Memory B cell (primary cell): ENCODE measurements at places on chromosomes 2 and 18.

DNA sequence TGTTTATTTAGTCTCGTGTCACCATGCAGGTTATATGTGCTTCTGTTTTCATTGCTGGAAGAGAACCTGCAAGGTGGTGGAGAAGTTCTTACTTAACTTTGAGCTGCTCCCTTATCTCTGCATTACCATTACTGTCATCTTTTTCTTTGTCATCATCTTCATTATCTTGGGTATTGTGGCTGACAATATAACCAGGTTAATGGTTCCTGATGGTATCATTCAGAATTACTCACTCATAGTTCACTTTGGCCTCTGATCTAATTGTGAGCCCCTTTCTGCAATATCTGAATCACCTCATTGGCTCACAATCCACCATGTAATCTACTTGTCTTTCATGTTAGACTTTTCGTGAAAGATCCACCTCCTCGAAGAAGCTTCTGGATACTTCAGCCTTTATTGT is 5.0 kb downstream of the CD28 start:
- H3K36me3 ChIP-seq = no peaks in the 10 kb centered on the region
- DNase-seq = no peak
- H3K4me3 ChIP-seq = no peak overlapping the region
- H3K27me3 ChIP-seq = peaks cover 17% of the 10 kb centered on the region

- no peak overlapping the region for H3K4me3 ChIP-seq
- H3K4me1 ChIP-seq = peaks cover 8% of the 10 kb centered on the region
- DNase-seq = no peak
- no peaks in the 10 kb centered on the region for H3K27me3 ChIP-seq
- H3K36me3 ChIP-seq = peaks cover 59% of the 10 kb centered on the region
These were observed 18.6 kb downstream of the HIBCH start for GRCh38 chr2:190301032-190301431.

DNA sequence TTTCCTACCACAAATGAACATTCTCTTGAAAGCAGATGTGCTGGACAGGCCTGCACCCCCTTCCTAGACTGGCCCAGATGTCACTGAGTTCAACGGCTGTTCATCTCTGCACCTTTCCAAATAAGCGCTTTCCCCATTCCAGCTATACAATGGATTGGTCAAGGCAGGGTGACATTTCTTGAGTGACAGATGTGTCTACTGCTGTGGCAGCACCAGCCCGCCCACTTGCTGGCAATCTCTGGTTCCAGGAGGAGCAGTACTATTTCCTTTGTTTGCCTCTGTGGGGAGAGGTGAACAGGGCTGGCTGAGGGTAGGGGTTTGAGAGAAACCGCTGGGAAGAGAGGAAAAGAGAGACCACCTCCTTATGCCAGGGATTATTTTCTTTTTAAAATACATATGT is 269.5 kb upstream of the POU3F3 start:
- no peak for DNase-seq
- H3K27ac ChIP-seq = no peak overlapping the region
- H3K27me3 ChIP-seq = peaks cover 1% of the 10 kb centered on the region
- no peaks in the 10 kb centered on the region for H3K36me3 ChIP-seq

GRCh38 chr18:38221476-38222100 is 656.0 kb upstream of the CELF4 start:
- no peak for DNase-seq
- no peak overlapping the region for H3K4me3 ChIP-seq

DNA sequence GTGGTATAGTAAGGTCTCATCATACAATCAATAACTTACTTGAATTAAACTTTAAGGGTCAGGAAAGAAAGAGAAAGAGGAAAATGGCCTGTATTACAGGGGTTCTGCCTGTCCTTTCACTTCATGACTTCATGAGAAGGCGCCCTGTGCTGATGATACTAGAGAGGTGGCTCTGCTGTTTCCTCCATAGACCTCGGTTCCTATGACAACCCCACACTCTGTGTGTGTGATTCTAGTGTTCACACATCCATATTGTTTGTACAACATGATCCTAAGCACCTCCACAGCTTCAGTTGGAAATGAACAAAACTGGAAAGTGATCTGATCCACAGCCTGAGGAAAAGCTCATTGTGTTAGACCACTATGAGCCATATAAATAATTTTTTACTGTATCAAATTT is 7.0 kb upstream of the REEP1 start:
- peaks cover 9% of the 10 kb centered on the region for H3K36me3 ChIP-seq
- DNase-seq = no peak
- peaks cover 19% of the 10 kb centered on the region for H3K27me3 ChIP-seq
- peaks cover 2% of the 10 kb centered on the region for H3K4me1 ChIP-seq

DNA sequence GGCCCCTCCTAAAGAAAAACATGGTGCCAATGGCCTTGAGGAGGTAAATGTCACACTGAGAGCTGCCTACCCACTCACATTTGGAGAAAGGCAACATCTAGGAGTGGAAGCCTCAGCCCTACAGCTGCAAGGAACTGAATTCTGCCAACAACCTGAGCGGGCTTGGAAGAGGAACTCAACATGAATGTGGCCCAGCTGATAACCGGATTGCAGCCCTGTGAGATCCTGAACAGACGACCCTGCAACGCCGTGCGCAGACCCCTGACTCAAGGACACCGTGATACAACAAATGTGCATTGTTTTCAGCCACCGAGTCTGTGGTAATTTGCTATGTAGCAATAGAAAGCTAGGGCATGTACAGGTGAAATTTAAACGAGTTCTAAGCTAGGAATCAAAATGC is 99.4 kb downstream of the MYOM1 start:
- DNase-seq = no peak
- H3K4me3 ChIP-seq = no peak overlapping the region
- H3K4me1 ChIP-seq = no peaks in the 10 kb centered on the region
- no peak overlapping the region for H3K27ac ChIP-seq

GRCh38 chr18:80213182-80213581 is 34.1 kb downstream of the PARD6G start:
- DNase-seq = no peak
- no peak overlapping the region for H3K4me3 ChIP-seq
- peaks cover 2% of the 10 kb centered on the region for H3K36me3 ChIP-seq
- no peak overlapping the region for H3K27ac ChIP-seq
- H3K27me3 ChIP-seq = peaks cover 12% of the 10 kb centered on the region

DNA sequence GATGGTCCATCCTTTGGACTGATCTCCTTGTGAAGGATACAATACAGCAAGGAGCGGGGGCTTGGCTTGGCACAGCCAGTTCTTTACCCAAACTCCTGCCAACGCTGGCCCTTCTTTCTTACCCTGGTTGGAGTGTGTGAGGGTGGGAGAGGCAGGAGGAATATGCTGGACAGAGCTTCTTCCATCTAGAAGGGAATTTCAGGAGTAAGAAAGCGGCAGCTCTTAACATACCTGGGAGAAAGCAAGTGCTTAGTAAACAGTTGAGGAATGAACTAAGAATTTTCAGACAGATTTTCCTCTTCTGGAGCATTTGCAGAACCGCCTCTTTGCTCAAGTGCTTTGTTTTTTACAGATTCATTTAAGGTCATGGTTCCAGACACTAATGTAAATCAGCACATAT is 72.8 kb downstream of the NEDD4L start:
- H3K27ac ChIP-seq = no peak overlapping the region
- no peak overlapping the region for H3K4me3 ChIP-seq
- H3K4me1 ChIP-seq = peaks cover 10% of the 10 kb centered on the region
- peaks cover 2% of the 10 kb centered on the region for H3K36me3 ChIP-seq

DNA sequence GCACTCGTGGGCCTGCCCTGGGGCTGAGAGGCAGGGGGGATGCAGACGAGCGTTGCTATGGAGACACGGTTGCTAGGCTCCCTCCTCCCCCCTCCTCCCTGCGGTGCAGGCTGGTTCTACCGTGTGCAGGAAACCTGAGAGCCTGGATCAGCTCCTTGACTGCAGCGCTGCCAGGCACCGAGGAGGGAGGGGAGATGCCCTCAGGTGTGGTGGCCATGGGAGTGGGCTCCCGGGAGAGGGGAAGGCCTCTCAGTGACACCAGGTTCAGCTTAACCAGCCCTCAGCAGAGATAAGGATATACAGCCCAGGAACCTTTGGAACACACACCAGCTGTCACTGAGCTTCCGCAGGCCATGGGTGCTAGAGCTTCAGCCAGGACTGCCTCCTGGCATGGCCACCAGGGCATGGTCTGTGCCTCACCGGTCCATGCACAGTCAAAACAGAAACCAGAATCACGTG is 124.4 kb upstream of the PXDN start:
- H3K36me3 ChIP-seq = no peaks in the 10 kb centered on the region
- no peak overlapping the region for H3K4me3 ChIP-seq
- no peak overlapping the region for H3K27ac ChIP-seq
- no peak for DNase-seq

DNA sequence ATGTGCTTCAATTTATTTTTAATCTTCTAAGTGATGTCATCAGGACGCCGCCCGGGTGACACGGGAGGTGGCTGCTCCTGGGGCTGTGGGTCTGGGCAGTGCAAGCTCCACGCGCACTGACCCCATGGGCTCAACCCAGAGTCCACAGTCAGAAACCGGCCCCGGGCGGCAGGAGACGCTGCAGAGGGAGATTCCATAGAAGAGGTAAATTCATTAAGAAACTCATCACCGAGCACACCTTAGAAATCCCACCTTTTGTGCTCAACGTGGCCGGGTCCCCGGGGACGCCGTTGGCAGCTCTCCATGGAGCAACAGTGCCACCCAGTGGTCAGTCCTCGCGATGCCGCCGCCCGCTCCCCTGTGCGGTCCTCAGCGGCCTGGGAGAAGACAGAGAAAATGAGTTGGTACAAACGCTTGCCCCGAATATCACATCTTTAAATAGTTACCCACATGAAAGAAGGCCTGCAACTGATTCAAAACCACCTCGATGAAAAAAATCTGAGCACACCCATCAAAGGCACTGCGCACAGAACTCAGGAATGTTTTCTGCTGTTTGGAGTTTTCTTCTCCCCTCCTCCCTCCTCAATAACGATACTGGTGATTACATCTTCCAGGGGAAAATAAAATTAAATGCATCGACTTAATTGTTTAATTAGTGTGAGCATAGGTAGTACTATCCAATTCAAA is 92.6 kb downstream of the CMPK2 start:
- H3K27me3 ChIP-seq = peaks cover 15% of the 10 kb centered on the region
- no peaks in the 10 kb centered on the region for H3K4me1 ChIP-seq
- peak; percentile 90 for DNase-seq
- no peaks in the 10 kb centered on the region for H3K36me3 ChIP-seq

- H3K4me1 ChIP-seq = no peaks in the 10 kb centered on the region
These were observed 100.6 kb downstream of the UPP2 start for GRCh38 chr2:158202161-158202815.

DNA sequence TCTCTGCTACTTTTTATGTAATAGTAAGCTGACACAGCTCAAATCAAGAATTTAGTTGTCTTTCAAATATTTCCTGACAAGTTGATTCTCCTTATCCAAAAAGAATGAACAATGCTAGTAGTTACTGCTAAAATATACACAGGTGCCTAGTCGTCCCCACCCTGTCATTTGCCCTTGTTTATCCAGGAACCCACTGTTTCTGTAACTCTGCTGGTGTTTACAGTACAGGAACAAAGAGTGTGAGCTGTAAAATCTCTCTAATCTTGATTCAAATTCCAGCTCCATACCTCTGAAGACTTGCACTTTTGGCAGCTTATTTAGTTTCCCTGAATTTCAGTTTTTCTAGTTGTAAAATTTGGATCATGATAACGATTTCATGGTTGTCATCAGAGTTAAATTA is 21.1 kb upstream of the SCYGR2 start:
- peaks cover 2% of the 10 kb centered on the region for H3K36me3 ChIP-seq
- H3K4me3 ChIP-seq = no peak overlapping the region
- no peaks in the 10 kb centered on the region for H3K4me1 ChIP-seq
- DNase-seq = no peak
- no peak overlapping the region for H3K27ac ChIP-seq
- peaks cover 11% of the 10 kb centered on the region for H3K27me3 ChIP-seq

DNA sequence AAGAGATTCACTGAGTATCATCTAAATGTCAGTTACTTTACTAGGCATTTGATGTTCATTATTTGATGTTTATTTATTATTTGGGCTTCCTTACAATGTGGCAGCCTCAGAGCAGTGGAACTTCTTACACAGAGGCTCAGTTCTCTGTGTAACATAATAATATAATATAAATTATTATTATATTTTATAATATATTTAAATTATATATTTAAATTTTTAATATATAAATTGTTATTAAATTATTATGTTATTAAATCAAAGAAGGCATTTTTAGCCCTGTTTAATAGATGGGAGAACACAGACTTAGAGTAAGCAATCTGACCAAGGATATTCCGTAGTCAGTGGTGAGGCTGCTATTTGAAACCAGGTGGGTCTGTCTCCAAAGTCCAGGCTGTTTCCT is 315.3 kb upstream of the SKOR2 start:
- peaks cover 5% of the 10 kb centered on the region for H3K27me3 ChIP-seq
- H3K27ac ChIP-seq = no peak overlapping the region
- no peak for DNase-seq
- no peaks in the 10 kb centered on the region for H3K36me3 ChIP-seq

DNA sequence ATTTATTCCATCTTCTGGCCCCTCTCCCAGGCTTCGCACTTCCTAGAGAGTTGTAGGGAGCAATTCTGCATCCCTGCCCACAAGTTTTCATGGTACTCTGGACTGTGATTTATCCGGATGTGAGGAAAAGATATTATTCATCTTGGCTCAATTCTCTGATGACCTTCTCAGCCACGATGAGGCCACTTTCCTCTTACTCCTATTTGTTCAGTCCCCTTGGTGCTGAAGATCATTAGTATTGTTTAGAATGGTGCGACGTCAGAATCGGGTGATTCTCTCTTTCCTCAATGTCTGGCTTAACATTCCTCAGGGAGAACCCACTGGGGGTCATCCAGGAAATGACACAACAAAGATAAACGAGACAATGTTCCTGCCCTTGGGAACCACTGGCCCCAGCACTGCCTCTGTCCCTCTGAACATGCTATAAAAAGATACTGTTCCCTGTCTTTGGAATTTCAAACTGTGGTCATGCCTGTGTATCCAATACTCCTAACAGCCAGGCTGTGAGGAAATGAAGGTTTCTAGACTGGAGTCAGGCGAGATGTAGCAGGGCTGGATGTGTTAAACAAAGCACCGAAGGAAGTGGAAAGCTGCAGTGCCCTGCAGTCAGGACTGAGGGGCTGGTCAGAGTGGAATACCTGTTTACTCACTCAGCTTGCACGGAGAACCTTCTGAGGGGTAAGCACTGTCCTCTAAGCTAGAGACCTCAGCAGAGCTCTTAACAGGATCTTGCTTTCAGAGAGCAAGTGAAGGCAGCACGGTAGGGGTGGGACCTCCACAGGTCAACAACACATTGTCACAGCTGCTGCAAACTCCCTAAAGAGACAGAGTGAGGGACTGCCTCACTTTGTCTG is 12.9 kb upstream of the GLI2 start:
- no peaks in the 10 kb centered on the region for H3K4me1 ChIP-seq
- H3K4me3 ChIP-seq = no peak overlapping the region
- no peaks in the 10 kb centered on the region for H3K36me3 ChIP-seq
- no peak overlapping the region for H3K27ac ChIP-seq
- H3K27me3 ChIP-seq = peaks cover 1% of the 10 kb centered on the region
